ENCODE measurements at places on chromosomes 16 and 17.
A peak's percentile ranks its signal among the peaks of the same experiment; 100 is the strongest.

DNA sequence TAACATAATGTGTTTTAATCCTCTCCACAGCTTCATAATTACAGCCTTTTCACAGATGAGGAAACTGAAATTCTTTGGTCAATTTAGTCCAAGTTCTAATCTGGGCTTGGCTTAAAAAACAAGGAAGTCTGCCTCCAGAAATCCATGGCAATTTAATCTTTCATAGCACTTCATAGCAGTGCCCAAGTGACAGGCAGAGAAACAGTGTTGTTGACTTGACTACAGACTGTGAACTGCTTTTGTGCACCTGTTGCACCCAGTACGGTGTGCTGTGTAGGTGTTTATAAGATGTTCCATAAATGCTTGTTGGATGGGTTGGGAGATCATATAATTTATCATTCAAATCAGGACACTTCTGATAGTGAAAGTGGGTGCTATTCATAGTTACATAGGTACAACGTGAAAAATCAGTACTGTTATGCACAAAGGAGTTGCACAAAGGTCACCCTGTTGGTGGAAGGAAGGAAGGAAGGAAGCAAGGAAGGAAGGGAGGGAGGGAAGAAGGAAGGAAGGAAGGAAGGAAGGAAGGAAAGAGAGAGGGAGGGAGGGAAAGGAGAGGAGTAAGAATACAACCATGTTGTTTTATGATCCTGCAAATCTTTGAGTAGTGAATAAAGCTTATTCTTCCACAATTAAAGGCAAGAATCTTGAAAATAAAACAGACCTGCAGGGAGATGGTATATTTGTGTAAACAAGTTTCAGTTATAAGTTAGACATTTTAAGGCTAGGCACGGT lies 56.5 kb upstream of the HLF start:
- DNase-seq = no peak

- no peak for DNase-seq
Observed at GRCh38 chr16:85446951-85447692, 166.0 kb upstream of the GSE1 start.

DNA sequence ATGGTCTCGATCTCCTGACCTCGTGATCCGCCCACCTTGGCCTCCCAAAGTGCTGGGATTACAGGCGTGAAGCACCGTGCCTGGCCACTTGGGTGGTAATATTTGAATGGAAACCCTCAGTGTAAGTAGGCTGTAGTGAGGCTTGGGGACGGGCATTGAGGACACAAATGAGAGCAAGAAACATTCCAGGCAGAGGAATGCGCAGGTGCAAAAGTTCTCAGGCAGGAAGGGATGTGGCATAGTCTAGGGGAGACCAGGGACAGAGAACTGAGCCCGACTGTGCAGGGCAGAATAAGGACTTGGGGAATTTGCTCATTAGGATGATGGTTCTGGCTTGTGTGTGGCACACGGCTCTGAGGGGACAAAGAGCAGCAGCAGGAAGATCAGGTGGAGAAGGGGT lies 54.8 kb downstream of the GRB2 start:
- no peak for DNase-seq

DNA sequence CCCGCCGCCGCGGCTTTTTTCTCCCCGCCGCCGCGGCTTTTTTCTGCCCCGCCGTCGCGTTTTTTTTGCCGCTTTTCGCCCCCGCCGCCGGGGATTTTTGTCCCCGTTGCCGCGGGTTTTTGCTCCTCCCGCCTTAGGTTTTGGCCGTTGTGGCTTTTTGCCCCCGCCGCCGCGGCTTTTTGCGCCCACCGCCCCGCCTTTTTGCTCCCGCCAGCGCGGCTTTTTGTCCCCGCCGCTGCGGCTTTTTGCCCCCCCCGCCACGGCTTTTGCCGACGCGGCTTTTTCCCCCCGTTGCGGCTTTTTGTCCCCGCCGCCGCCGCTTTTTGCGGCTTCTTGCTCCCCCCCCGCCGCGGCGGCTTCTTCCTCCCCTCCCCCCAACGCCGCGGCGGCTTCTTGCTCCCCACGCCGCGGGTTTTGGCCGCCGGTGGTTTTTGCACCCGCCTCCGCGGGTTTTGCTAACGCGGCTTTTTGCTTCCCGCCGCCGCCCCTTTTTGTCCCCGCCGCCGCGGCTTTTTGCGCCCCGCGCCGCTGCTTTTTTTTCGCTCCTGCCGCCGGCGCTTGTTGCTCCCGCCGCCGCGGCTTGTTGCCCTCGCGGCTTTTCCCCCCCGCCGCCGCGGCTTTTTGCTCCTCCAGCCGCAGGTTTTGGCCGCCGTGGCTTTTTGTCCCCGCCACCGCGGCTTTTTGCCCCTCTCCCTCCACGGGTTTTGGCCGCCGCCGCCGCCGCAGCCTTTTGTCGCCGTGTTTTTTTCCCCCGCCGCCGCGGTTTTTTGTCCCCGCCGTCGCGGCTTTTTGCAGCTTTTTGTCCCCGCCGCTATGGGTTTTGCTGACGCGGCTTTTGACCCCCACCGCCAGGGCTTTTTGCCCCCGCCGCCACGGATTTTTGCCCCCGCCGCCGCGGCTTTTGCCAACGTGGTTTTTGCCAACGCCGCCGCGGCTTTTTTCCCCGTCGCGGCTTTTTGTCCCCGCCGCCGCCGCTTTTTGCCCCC lies 150.3 kb downstream of the KCNJ18 start:
- no peak for DNase-seq

- peak; percentile 85 for DNase-seq
Observed at GRCh38 chr17:37047631-37048104, 98.9 kb downstream of the AATF start.

DNA sequence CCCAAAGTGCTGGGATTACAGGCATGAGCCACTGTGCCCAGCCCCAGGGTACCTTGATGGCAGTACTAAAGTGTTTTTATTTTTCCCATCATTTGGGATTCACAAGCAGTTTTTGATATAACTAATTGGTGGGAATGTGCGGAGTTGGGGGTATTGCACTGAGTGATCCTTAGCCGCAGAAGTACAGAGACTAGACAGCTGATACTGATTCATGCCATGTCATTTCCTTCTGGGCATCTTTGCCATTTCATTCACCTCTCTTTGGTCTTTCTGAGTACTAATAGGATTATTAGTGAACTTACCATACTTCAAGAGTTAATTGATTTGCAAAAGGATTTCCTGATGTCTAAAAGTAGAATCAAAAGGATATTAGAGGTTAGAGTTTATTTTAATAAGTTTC lies 9.7 kb downstream of the NMT1 start:
- no peak for DNase-seq

DNA sequence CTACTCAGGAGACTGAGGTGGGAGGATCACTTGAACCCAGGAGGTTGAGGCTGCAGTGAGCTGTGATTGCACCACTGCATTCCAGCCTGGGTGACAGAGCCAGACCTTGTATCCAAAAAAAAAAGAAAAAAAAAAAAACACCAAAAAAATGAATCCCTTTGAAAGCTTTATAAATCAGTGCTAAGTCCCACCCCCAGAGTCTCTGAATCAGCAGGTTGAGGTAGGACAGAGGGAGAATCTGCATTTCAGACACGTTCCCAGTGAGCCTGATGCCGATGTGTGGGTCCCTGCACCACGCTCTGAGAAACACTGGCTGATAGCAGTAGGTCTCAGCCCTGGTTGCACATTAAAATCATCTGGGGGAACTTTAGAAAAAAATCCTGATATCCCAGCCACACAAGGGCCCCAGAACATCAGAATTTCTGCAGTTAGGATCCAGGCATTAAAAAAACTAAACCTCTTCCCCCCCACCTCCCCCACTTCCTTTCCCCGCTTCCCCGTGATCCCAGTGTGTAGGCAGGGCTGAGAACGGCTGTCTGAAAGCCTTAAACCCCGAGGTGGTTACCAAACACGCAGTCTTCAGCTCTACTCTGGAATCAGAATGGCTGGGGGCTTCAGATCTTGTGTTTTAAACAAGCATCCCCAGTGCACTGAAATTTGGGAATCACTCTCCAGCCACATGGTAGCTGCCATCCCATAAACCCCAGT lies 27.3 kb upstream of the GPRC5B start:
- DNase-seq = no peak

- DNase-seq = no peak
Observed at GRCh38 chr16:29873319-29873718, 10.3 kb upstream of the CDIPT start.

DNA sequence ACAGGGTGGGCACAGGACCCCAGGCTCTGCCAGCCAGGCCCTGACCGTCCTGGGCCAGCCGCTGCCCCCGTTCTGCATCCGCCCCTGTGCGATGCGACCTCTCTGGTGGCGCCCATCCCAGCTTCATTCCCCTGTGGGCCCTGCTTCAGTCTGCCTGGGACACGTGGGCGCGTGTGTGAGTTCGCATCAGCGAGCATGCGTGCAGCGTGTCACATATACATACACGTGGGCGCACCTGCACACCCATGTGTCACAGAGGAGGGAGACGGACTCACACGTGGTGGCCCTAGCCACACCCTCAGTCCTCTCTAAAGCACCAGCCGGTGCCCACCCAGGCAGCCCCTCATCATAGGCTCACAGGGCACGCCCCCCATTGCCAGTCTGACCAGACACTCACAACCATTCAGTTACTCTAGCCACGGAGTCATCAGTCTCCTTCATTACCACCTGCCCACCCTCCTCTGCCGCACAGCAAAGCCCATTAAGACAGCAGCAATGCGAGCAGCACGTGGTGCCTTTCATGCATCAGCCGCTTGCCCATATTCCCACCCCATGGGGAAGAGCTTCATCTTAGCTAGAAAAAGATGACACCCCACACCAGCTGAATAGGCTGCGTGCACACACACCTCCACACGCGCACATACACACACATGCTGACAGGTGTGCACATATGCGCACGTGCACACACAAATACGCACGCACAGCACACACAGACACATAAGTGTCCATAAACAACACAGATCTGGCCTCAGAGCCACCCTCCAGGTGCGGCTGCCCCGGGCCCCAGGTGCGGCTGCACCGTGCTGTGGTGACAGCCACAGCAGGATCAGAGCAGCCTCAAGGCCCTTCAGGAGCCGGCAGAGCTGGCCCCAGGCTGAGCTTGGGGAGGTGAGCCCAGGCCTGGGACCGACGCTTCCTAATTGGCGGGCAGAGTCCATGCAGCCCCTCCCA lies 9.5 kb upstream of the CDH15 start:
- DNase-seq = no peak

GRCh38 chr16:7820816-7821215 lies 488.2 kb downstream of the RBFOX1 start:
- DNase-seq = no peak

DNA sequence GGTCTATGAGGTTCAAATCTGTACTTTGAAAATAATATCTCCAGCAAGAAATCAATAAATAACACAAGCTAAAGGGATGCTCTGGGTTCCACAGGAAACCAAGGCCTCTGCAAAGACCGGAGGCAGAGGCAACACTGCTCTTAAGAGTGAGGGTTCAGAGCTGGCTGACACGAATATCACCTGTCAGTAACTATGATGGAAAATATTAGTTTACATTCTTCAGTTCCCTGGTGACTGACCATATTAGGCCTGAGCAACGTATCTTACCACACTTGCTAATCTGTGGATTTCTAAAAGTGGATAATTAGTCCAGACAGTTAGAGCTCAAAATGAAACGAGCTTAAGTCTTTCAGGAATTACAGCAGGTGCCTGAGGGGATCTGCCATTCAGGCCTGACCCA lies 459.3 kb downstream of the HS3ST3B1 start:
- no peak for DNase-seq

- DNase-seq = peak; percentile 77
Observed at GRCh38 chr16:25126820-25127232, 15.3 kb downstream of the LCMT1 start.

- peak; percentile 36 for DNase-seq
Observed at GRCh38 chr16:82936941-82937551, 310.3 kb downstream of the CDH13 start.

DNA sequence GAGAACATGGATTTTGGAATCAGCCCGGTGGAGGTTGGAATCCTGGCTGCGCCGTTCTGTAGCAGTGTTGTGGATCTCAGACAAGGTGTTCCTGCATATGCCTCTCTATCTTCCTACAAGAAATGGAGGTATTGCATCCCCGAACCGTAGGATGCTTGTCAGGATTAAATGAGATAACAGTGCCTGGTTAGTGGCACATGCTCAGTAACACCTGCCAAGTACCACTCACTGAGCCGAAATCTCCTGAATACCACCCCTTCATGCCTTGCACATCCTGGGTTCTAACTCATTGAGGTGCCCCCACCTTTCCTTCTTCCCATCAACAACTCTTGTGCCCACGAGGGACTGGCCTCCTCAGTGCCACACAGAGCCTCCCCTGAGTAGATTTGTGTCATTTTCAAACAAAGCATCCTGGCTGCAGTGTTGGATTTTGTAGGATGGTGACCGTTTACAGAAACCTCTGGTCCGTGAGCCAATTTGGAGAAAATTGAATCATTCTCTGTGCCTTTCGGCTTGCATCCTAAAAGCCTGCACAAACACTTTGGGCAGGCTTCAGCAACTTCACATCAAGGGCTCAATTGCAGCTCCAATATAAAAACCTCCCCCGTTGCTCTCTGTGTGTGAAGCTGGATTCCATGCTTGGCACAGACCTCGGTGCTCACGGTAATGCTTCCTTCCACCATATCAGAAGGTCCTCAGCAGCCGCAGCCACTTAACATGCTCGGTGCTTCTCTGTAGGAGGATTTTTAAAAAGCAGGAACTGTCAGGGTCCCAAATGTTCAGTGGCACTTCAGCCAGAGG lies 84.2 kb downstream of the WWOX start:
- peak; percentile 6 for DNase-seq

GRCh38 chr16:15993946-15994665 lies 44.7 kb downstream of the ABCC1 start:
- DNase-seq = peak; percentile 36

- no peak for DNase-seq
Observed at GRCh38 chr17:48429156-48429555, 858 bp downstream of the SKAP1 start.

GRCh38 chr17:27336184-27336583 lies 42.3 kb downstream of the WSB1 start:
- no peak for DNase-seq

GRCh38 chr17:79836510-79836971 lies 2.7 kb downstream of the CBX4 start:
- peak; percentile 29 for DNase-seq

GRCh38 chr16:84595052-84595481 lies 22.8 kb downstream of the COTL1 start:
- DNase-seq = no peak

DNA sequence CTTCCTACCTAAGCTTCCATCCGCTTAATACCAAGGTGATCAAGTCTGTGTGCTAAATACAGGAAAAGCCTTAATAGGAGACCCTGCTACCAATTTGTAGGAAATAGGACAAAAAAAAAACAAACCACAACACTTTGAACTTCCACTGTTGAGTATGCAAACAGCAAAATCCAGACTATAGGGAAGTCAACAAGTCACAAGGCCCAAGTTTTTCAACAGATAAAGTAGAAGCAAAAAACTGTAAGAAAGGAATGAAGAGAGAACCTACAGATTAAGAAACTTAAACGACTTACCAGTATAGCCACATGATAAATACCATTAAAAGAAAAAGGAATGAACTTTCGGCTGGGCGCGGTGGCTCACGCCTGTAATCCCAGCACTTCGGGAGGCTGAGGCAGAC lies 7.4 kb downstream of the USP22 start:
- no peak for DNase-seq

DNA sequence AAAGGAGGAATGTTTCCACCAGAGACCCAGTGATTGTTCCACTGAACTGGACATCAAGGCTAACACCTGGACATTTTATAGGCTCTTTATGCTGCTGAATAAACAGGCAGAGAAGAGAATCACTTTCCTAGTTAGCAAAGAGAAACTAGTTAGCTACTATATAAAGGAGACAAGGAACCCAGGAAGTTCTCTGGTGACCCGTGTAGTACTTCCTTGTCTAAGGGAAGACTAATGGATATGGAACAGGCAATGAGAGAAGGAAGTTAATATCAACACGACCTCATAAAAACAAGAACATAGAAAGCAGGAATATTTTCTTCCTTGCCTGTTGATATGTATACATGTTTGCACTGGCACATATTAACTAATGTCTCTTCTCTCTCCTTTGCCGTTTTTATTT lies 30.8 kb upstream of the RPL38 start:
- no peak for DNase-seq

- peak; percentile 99 for DNase-seq
Observed at GRCh38 chr16:64910356-64910755, 211.5 kb downstream of the CDH11 start.

Data from fibroblast of skin of abdomen (primary cell).